ENCODE measurements at places on chromosomes 6 and 20.

GRCh38 chr6:73521351-73521985 is 636 bp upstream of the EEF1A1 start:
- no peak for DNase-seq

- DNase-seq: no peak
Measured at GRCh38 chr6:129098061-129098553, 215.2 kb downstream of the LAMA2 start.

DNA sequence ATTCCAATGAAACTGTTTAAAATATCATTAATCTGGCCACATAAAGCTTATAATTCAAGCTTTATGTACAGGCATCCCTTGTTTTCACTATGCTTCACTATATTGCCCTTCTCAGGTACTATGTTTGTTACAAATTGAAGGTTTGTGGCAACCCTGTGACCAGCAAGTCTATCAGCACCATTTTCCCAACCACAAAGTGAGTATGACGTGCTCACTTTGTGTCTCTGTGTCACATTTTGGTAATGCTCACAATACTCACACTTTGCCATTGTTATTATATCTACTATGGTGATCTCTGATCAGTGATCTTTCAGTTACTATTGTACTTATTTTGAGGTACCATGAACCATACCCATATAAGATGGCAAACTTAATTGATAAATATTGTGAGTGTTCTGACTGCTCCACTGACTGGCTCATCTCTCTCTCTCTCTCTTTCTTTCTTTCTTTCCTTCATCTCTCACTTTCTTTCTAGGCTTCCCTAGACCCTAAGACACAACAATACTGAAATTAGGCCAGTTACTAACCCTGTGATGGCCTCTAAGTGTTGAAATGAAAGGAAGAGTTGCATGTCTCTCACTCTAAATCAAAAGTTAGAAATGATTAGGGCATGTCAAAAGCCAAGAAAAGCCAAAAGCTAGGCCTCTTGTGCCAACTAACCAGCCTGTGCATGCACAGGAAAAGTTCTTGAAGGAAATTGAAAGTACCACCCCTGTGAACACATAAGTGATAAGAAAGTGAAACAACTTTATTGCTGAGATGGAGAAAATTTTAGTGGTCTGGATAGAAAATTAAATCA is 227.9 kb downstream of the BCAS1 start:
- peak; percentile 8 for DNase-seq

DNA sequence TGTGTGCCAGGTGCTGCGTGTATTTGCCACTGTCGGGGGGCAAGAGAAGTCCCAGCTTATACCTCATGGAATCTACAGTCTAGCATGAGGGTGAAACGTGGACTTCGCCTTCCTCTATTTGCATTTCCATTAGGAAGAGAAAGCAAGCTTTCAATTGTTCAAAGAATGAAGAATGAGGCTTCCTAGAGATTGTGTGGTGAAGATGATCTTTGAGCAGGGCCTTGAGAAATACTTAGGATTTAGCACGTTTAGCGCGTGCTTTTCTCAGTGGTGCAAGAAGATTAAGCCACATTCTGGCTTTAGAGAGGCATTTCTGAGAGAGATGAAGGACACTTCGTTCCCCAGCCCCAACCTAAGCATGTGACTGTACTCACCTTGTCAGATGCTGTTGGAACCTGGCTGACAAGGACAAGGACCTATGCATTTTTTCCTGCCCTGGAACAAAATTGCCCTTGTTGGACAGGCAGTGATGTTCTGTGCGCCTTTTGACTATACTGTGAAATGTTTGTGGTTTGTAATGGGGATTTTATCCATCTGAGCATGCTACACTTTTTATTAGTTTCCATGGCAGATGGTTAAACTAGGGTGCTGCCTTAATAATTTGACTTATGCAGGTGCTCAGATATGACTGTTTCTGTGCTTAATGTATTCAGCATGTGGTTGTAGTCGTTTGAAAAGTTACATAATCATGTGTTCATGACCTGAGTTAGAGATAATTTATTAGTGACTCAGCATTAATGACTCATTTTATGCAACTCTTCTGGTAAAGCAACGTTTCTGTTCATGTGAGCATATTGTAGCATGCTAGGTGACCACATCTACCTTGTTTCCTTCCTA is 10.7 kb downstream of the TULP4 start:
- no peak for DNase-seq

GRCh38 chr20:57250607-57251343 is 15.7 kb downstream of the BMP7 start:
- DNase-seq: no peak

GRCh38 chr6:44386929-44387345 is 569 bp upstream of the CDC5L start:
- DNase-seq: no peak

- DNase-seq: no peak
Measured at GRCh38 chr20:53247468-53248103, 275.4 kb downstream of the TSHZ2 start.

- DNase-seq: no peak
Measured at GRCh38 chr20:46220455-46221207, 87.7 kb downstream of the CDH22 start.

DNA sequence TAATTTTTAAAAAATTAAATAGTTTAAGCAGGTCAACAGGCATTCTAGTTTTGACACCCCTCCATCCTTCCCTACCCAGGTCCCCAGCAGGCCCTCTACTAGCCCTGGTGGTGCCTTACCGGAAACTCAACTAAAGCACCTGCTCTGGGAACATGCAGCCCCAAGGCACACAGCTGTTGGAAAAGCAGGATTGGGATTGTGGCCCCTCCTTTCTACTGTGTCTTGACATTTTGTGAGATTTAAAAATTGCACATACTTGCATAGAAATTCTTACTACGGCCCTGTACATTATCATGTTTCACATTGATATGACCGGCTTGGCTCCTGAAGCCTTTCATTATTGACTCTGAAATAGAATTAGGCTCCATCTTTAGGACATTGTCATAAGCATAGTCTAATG is 423.2 kb downstream of the GRIK2 start:
- DNase-seq: no peak

DNA sequence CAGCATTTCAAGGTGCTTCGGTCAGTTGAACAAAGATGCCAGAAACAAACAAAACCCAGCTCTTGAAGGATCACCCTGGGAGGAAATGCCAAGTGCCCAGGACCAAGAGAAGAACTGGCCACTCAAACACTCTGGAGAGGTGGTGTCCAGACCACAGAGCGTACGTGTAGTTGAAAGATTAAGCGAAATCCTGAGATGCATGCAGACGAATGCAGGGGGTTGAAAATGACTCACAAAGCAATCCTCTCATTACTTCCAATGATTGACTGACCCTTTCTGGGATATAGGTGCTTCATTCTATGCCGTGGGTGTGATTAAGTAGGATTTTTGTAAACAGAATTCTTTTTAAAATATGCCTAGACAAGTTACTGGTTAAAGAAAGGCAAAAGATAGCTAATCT is 71.5 kb upstream of the ATXN1 start:
- DNase-seq: no peak

- no peak for DNase-seq
Measured at GRCh38 chr20:4873396-4873795, 127.9 kb downstream of the SLC23A2 start.

DNA sequence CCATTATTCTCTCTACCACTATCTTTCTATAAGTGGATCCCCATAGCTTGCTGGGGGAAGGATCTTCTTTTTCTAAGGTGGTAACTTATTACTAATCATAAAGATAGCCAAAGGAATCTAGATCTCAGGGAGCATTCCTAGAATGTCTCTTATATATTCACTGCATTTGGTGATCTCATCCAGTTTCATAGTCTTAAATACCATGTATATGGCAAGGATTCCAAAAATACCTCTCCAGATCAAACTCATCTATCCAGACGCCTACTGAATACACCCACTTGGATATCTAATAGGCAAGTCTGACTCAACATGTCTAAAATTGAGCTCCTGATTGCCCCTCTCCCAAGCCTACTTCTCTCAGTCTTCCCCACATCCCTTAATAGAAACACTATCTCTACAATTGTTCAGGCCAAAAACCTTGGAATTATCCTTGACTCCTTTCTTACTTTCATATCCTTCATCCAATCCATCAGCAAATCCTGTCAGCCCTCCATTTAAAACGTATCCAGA is 264.4 kb downstream of the HACE1 start:
- DNase-seq: no peak

DNA sequence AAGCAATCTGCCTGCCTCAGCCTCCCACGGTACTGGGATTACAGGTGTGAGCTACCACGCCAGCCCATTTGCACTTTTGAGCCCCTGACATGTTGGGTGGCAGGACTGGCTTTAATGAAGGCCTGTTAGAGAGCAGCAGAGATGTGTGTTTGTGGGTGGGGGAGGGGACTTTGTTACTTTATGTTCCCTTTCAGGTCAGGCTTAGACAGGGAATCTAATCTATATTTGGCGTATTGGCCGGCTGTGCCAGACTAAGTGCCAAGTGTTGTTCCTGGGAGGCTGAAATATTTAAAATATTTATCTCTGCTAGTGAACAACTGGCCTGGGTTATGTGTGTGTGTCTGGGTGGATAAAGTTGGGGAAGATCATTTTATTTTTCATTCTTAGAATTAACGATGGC is 6.1 kb downstream of the GMPR start:
- DNase-seq: no peak

GRCh38 chr6:28003059-28003458 is 46.0 kb downstream of the OR2B6 start:
- no peak for DNase-seq

DNA sequence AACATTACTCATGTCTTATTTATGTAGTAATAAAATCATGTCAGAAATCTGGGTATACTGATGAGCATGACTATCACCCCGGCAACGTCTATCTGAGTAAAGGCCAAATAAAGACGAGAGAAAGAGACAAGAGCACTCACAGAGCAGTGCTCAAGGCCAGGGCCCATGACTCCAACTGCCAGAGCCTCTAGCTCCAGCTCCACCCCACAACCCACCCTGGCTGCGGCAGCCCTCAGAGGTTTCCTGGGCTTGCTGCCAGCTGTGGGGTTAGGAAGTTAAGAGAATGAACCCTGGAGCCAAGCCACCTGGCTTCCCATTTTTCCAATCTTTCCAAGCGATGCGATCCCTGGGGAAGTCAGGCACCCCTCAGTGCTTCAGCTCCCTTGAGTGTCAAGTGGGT is 92.0 kb upstream of the PAX1 start:
- DNase-seq: no peak

DNA sequence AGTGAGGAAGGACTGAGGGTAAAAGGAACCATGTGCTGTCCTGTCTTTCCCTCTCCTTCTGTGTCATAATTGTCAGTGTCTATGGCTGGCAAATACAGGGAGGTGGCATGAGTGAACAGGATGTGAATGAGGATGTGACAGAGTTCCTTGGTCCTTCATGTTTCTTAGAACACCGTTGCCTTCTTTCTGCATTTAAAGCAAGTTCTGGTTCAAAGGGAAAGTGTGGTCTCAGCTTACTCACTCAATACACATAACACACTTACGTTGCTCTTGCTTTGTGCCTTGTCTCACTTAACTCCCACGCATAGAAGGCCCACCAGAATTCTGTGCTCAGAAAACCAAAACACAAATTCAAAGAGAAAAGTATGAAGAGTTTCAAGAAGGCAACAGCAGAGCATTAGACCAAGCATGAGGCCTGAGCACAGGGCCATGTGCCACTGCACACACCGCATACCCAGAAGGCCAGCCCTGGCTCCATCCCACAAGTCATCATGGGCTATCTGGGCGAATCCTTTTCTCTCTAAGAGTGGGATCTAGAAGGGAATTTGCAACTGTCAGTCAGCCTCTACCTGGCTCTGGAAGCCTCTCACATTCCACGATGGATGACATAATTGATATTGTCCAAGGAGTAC is 38.9 kb upstream of the SAYSD1 start:
- DNase-seq: no peak

GRCh38 chr20:47847884-47848485 is 62.7 kb upstream of the SULF2 start:
- DNase-seq: no peak

DNA sequence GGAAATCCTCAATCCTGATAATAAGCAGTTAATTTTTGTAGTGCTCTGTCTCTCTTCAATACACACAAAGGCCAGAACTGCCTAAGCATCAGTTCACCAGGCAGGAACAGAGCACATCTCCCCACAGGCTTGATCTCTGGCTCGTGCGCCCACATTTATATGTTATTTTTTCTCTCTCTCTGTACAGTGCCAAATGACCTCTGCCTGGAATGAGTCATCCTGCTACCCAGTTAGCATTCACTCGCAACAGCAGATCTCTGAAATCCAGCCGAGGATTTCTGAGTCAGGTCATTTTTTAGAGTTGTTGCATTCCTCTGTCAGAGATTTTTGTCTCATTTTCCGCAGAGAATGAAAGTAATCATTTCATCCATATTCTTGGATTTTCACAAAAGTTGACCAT is 107.1 kb downstream of the COL12A1 start:
- no peak for DNase-seq

- no peak for DNase-seq
Measured at GRCh38 chr6:80605165-80605989, 498.9 kb downstream of the BCKDHB start.

GRCh38 chr6:136952714-136953260 is 30.7 kb downstream of the SLC35D3 start:
- no peak for DNase-seq

GRCh38 chr20:58800134-58800871 is 50.4 kb downstream of the GNAS-AS1 start:
- no peak for DNase-seq

GRCh38 chr6:125953502-125953875 is 3.1 kb upstream of the HINT3 start:
- no peak for DNase-seq

- no peak for DNase-seq
Measured at GRCh38 chr20:3164763-3165410, 5.2 kb upstream of the FASTKD5 start.

DNA sequence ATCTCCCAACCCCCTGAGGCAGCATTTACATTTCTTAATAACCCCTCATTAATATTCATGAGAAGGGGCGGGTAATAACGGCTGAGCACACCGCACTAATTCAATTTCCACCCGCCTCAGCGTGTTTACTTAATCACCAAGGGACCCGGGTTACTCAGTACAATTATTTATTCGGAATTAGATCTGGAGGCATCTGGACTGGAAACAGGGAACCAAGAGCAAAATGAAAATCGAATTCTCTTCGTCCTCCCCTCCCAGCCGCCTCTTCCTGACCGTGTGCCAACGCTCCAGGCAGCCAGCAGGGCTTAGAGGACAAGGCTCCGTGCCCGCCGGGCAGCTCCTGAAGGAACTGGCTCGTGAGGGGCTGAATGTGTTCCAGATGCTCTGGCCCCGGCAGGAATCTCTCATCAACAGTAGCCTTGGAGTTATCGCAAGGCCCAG is 23.5 kb upstream of the CTNNBL1 start:
- DNase-seq: no peak

GRCh38 chr6:5139828-5140771 is 55.0 kb downstream of the PPP1R3G start:
- DNase-seq: no peak

DNA sequence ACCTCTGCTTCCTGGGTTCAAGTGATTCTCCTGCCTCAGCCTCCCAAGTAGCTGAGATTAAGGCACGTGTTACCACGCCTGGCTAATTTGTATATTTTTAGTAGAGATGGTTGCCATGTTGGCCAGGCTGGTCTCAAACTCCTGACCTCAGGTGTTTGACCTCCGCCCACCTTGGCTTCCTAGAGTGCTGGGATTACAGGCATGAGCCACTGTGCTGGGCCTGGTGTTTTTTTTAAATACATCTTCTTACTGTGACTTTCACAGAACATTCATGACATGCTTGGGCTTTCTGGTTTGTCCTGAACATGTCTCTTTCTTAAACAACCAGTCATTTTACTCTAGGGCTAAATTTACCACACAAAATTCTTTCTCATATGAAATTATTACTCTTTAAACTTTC is 34.7 kb upstream of the FAM8A1 start:
- no peak for DNase-seq

All from effector memory CD4-positive, alpha-beta T cell (primary cell).